Stimulated activated CD8-positive, alpha-beta memory T cell treated with anti-CD3 and anti-CD28 coated beads, Interleukin-7, amount 100 ng/mL, for 48 hours (primary cell): ENCODE measurements at places on chromosomes 2 and 18.
A peak's percentile ranks its signal among the peaks of the same experiment; 100 is the strongest.

GRCh38 chr18:75784390-75784789 is 356.9 kb upstream of the SMIM21 start:
- DNase-seq: no peak

- DNase-seq: no peak
These were observed 125.0 kb downstream of the LRP2 start for GRCh38 chr2:169237286-169237685.

- no peak for DNase-seq
These were observed 78.7 kb downstream of the RAB3GAP1 start for GRCh38 chr2:135130751-135131150.

DNA sequence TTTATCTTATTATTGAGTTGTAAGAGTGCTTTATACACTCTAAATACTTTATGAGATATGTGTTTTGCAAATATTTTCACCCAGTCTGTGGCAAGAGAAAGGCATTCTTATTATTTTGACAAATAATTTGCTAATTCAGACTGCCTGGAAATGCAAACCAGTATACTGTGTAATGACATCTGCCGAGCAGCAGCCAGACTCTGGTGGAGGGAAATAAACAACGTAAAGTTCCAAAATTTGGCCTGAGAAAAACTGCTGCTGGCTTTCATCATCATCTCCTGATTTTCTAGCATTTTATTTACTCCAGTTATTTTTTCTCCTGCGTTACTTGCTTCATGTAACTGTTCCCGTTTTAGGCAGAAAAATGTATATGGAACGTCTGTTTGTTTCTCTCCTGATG is 161.6 kb downstream of the RNF152 start:
- no peak for DNase-seq

- peak; percentile 13 for DNase-seq
These were observed 37.7 kb downstream of the BCL11A start for GRCh38 chr2:60515721-60516226.

DNA sequence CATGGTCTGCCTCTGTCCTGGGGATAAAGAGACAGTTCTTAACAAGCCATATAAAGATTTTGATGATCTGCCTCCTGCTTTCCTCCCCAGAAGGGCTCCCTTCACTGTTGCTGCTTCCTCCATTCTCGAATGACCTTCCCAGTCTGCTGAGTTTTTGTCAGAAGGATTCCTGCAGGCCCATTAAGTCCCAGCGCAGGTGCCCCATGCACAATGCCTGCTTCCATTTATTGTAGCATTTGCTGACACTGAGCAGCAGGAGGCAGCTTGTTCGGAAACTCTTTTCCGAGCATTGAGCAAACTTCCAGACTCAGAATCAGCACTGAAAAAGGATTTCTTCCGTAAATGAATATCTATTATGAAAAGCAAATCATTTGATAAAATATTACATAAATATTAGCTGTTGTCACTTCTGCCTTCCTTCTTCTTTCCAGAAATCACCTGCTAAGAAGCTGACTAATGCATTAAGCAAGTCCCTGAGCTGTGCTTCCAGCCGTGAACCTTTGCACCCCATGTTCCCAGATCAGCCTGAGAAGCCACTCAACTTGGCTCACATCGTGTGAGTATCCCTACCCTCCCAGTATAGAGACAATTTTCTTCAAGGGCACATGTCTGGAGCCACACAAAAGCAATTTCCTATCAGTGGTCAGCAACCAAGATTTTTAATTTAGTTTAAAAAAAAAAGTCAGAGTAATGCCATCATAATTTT is 110.4 kb downstream of the DTNA start:
- no peak for DNase-seq

DNA sequence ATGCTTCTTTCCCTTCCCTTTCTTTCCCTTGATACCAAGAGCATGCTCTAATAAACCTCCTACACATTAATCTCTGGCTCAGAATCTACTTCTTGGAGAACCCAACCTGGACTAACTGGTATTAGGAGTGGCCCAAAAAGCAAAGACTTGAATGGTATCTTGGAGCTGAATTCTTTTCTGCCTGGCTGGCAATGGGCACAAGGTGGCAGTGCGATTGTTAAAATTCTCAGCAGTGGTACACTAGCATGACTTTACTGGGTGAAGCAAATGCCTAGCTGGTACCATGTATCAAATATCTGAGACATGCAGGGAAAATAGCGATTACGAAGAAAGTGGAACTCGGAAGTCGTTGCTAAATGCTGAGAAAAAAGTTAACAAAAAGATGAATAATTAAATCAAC is 376.1 kb downstream of the XIRP2 start:
- no peak for DNase-seq

DNA sequence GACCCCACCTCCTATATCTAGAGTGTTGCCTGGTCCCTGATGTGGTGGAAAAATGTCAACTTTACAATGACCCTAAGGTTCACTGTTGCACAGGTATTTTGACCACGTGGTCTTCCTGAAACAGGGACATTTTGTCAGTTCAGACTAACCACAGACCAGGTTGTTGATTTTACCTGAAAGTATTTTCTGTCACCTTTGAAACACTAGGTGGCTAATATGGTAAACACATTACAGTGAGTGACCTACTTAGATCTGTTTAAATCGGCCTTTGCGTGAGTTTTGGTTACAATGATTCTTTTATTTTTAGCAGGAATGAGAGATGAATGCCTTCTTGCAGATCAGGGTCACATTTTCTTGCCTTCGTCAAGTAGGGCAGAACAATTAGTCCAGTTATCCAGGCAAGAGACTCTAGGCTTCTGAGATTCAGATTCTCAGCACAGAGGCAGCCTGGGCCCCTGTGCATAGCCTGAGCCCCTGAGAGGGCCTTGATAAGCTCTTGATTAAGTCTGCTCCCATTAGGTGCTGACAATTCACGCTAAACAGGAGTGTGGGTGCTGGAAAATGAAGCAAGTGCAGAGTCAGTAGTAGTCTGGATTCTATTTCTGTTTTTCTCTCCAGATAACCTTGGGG is 226.2 kb downstream of the KCNS3 start:
- DNase-seq: no peak

- no peak for DNase-seq
These were observed 98.6 kb upstream of the EPB41L5 start for GRCh38 chr2:119914266-119914665.

DNA sequence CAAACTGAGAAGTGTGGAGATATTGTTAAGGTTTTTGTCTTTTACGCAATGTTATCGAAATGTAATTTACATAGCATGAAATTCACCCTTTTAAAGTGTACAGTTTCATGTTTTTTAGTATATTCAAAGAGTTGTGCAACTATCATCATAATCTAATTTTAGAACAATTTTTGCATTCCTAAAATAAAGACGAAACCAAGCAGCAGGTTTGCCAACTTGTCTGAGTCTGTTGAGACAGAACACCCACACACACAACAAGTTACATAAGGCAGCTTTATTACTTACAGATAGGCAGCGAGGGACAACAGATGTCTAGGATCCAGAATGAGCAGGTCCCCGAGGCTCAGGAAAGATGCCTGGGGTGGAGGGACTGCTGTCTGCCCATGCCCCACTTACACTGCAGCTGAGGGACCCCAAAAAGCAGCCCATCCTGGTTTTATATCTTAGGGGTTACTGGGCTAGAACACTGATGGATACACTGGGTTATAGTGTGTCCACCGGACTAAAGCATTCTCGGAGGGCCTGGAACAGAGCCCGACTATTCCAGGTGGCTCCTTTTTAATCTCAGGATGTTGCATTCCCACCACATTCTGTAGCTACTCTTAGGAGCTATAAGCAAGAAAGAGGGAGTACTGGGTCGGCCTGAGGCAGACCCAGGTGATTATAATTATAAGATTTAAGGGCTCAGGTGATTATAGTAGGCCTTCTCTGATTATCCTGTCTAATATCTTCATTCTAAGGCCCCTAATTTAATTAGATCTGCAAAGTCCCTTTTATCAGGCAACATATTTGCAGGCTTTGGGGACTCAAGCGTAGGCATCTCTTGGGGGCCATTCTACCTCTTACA is 150.2 kb upstream of the DOK6 start:
- no peak for DNase-seq
